ENCODE measurements at places on chromosomes 2 and 18.

DNA sequence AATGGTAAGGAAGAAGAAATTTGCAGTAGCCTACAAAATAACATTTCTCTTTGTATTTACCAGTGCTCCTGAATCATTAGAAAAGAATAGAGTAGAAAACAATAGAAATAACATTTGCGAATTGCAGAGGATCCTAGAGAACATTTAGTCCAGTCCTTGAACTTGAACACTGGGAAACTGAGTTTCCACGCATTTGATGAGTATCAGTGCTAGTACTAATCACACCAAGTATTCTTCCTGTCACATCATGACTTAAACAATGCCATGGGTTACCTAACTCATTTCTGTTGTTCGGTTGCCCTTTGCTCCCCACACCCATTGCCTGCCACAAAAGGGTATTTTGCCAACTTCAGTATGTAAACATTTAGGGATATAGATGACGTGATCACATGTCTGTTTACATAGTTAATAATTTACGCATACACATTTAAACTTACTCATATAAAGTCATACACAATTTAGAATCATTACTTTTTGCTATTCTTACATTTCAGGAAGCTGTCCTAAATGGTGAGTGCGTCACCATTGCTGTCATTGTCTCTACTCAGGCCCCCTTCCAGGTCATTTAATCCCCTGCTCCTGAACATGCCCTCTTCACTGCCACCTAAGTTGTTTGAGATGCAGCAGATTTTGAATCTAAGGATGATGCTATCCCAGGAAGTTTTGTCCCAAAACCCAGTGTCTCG, 42.3 kb downstream of the CRIM1 start:
- DNase-seq: no peak

- no peak for DNase-seq
Observed at GRCh38 chr18:61847164-61847791, 45.5 kb downstream of the RNF152 start.

DNA sequence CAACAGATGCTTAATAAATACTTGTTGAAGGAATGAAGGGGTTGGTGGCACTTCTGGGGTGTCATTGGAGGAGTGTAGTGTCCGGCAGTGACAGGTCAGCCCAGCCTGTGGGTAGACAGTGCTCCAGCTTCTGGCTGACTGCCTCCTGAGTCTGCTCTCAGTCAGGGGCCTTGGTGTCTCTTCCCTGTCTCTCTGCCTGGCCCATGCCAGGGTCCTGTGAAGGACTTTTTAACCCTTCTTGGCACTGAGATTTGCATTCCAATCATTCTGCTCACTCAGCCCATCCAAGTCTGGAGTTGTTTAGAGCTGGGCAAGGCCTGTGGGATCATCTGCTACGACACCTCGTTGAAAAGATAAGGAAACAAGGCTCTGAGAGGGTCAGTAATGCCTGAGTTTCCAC, 1.4 kb upstream of the KCNK3 start:
- no peak for DNase-seq

GRCh38 chr2:52312486-52312885, 1280.6 kb upstream of the NRXN1 start:
- DNase-seq: no peak

Data from SK-N-DZ (cell line).